Cerebellum (tissue), 4 donors: ENCODE measurements at places on chromosomes 5 and 9. TPM values are rescaled to one million over a fixed set of nuclear protein-coding genes. Genes with fewer than 3 reads are reported as not detected.
A peak's percentile ranks its signal among the peaks of the same experiment; 100 is the strongest.

DNA sequence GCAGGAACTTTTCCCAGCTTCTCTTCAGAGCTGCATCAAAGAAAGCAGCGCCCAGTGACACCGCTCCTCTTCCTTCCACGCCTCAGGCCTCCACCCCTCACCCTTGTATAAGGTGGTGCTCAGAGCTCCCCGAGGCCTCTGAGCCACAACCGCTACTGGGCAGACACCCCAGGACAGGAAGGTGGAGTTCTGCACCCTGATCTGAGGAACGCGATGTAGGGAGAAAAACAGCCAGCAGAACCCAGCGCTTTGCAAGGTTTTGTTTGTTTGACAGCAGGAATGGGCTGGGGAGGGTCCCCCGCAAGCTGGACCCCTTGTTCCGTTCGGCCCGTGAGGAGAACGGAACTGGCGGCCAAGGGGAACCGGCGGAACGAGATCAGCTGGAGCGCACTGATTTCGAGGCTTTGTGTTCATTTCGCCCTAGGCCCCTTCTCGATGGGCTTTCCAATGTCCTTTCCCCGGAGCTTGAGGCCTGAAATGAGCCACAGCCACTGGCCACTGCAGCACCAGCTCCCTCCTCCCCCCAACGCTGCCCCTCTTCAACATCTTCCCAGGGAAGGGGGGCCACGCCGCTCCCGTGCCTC, 4.1 kb downstream of the EDF1 start:
- DNase-seq, result no peak

Gene DRD1
- 1.3 TPM for total RNA-seq

Gene NRARP
- total RNA-seq, result 4.4 TPM

DNA sequence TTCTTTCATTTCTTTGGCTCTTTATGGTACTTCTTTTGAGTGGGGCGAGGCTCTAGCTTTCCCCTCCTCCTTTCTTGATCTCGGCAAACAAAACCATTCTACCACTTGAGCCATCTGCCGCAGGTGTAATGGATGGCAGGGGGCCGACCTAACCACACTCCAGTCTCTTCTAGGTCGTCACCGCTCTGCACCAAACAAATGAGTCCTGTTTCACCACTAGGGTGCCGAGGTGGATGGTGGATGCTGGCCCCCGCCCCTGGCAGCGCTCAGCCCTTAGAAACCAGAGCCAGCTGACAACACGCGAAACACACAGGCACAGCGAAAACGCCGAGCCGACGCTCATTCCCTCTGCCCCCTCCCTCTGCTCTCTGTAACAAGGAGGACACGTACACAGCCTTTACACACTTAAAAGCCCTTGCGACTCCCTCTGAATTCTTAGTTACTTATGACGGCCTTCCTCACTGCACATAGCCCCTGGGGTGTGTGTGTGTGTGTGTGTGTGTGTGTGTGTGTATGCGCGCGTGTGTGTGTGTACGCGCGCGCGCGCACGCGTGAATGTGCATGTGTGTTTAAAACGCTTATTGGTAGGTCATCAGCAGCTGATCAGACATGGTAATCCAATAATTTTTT, 199.4 kb downstream of the MEF2C start:
- DNase-seq, result peak; percentile 89

DNA sequence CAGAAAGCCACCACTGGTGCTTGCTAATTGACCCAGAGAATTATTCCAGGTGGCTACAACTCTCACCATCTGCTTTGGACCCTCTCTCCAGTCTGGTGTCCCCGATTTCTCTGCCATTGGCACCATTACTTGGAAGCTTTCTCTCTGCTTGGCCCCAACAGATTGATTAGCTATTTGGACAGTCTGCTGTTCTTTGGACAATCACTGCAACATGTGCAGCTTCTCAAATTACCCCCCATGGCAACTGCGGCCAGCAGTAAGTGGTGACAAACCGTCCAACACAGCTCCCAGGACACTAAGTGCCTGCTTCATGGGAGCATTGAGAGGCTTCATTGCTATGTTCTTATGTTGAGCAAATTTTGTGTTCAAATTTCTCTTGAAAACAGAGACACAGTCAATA, 309.8 kb downstream of the TAF11L14 start:
- DNase-seq, result peak; percentile 7

DNA sequence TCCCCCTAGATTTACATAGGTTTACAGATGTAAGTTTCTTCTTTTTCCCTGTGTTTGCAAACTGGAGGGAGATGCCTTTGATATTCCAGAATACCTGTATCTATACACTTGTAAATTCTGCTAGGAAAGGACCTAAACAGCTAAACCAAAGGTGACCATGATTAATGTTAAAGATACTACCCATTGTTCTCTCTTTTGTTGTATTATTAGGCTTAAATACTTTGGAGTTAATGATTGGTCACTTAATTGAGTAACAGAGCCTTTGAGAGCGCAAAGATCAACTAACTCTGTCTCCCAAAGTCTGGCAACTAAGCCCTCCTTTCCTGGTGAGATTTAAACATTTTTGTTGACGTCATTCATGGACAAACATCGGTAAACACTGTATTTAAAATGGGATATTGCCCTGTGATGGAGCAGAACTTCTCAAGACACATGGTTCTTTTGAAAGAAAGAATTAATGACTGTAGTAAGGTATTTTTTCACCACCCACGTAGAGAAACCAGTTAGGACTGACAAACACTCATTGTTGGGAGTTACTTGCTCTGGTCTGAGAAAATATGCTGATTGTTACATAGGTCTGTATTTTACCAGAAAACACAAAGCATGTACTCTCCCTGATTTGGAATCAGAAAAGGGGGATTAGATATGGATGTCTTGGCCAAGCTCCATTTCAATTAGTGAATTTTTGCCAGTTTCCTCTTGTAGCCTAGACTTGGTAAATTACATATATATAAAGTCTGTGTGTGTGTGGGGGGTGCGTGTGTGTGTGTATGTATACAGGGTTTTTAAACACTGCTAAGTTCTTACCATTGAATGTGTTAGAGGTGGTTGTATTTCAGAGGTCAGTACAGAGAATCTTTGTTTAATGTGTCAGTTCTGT, 4.6 kb downstream of the VCAN start:
- no peak for DNase-seq

DNA sequence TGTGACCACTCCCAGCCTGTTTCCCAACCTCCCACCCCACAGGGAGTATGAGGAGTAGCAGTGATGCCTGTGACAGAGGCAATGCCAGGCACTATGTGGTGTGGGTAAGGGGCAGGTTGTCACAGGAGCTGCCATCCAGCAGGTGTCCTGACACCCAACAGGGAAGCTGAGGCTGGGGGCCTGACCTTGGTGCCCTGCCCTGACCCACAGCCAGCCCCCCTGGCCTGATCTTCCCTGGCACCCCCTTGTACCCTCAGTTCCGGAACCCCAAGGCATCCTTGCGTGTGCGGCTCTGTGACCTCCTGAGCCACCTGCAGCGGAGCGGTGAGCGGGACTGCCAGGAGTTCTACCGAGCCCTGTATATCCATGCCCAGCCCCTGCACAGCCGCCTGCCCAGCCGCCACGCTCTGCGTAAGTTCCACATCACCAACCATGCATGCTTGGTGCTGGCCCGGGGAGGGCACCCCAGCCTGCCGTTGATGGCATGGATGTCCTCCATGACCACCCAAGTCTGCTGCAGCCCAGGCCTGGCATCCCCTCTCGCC, 14.4 kb downstream of the CARD19 start:
- DNase-seq, result no peak

Gene DBH
- total RNA-seq, result 0.91 TPM

DNA sequence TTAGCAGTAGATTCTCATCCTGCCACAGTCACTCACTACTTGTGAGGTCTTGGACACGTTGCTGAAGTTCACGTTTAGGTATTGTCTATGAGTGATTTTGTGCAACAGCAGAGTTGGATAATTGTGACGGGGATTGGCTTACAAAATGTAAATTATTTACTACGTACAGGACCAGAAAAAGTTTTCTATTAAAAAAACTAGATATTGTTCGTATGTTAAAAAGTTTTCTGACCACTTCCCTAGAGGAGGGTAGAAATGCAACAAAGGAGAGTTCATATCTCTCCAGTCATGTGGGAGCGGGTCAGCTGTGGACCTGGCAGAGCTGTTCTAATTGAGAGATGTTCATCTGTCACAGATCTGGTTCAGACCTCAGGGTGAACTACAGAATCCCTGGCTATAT, 976.1 kb upstream of the NUDT12 start:
- no peak for DNase-seq

- no peak for DNase-seq
Observed at GRCh38 chr9:3735251-3735650, 209.4 kb upstream of the RFX3 start.

GRCh38 chr5:93899026-93899600, 157.7 kb upstream of the POU5F2 start:
- no peak for DNase-seq

DNA sequence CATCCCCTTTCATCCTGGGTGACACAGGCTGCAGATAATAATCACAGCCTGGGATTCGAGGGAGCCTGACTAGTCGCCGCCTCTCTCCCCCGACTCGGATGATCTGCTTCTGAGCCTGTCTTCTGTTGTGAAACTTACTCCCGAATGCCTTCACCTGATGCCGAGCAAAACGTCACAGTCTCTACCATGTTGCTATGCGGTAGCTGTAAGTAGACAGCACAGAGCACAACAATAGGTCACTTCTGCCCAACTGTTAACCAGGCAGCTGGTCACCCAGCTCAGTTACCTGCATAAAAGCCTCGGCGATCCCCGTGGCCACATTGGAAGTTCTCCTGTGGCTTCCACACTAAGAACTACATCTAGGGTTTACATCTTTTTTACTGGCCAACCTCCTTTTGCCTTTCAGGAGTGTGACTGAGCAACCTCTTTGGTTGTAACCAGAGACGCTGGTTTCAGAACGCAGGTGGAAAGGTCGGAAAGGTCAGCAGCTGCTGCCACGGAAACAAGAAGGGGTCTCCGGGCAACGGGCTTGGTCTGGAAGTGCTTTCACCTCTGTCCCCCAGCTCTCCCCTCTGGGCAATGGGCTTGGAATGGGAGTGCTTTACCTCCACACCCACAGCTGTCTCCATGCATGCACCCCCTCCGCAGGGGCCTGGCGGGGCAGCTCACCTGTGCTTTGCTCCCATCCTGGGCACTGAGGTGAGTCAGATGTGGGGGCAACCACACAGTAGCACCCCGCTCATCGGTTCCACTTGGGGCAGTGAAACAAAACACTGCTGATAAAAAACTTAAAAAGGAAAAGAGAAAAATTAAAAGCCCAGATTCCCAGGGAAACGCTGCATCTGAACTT, 7.6 kb upstream of the PPP1R26 start:
- DNase-seq, result no peak

Gene NSUN2
- 42.6 TPM for total RNA-seq

DNA sequence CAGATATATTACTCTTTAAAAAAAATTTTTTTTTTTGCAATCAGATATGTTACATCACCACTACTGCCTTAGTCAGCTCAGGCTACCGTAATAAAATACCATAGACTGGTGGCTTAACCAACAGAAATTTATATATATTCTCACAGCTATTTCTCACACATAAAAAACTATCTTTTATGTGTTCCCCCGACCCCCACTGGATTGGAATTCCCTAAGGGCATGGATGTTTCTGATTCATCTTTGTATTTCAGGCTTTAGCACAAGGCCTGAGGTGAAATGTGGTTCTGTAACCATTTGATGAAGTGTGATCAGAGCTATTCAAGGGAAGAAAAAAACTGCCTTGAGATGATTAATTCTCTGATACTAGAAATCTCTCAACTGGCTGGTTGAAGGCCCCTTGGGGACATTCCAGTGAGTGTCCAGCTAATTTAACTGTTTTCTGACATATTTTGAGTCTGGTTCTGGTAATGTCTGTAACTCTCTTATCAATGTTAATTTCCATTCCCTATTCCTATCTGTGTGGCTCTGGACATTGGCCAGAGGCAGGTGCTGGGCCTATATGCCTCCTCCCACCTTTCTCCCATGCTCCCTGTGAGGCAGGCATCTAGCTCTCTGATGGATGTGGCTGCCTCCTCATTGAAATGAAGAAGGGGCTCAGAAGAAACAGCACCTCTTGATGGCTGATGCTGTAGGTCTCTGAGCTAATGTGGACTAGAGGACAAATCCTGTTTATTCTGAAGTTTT, 2.5 kb downstream of the CD14 start:
- peak; percentile 34 for DNase-seq

- no peak for DNase-seq
Observed at GRCh38 chr9:119697996-119698395, 328.8 kb upstream of the BRINP1 start.

Gene PCA3
- 1.2 TPM for total RNA-seq

DNA sequence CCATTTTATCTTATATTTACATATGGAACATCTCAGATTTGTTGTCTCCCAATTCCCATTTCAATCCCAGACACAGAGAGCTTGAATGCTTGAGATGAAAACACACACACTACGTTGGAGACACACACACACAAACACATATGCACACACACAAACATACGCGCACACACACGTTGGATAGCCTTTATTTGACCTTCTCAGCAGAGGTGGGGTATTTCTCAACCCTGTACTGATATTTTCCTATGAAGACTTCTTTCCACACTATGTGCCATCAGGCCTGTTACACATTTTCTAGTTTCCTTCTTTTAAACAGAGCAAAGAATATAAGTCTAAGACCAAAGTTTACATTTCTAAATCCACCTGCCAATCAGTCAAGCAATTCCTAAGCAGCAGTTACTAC, 291.0 kb downstream of the TAF11L14 start:
- DNase-seq, result no peak

Gene TRPM3
- total RNA-seq, result 49.7 TPM

- DNase-seq, result no peak
Observed at GRCh38 chr9:109624896-109625295, 126.8 kb upstream of the PTPN3 start.

DNA sequence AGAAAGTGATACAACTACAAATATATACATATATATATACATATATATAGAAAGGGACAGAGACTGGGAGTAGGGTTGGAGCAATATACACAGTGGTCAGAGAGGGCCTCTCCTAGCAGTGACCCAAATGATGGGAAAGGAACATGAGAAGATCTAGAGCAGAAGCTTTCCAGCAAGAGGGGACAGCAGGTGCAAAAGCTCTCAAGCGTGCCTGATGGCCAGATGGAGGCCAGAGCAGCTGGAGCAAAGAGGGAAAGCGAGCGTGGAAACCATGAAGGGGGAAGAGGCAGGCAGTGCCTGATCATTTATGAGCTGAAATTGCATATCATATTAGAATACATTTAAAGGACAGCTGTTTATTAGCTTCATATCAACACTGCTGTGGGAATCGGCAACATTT, 7.6 kb upstream of the GRPEL2 start:
- no peak for DNase-seq

DNA sequence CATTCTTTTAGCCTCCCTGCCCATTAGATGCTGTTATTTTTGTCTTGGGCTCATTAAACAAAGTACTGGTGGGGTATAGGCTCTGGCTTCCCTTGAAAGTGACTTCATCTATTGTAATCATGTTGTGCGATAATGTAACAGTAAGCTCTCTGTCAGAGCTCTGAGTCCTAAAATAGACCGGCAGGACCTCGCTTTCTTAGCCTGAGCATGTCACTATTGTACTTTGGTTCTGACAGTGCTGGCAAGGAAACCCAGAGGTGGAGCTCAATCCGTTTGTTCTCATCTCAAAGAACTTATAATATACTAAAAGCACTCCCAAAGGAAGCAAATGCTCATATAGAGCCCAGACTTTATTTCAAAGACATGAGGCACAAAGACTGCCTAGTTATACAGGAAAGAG, 339.1 kb upstream of the CCNH start:
- no peak for DNase-seq

Gene SPINK4
- total RNA-seq, result not detected

- no peak for DNase-seq
Observed at GRCh38 chr5:173451031-173451430, 122.8 kb upstream of the STC2 start.

Gene ROPN1L
- total RNA-seq, result 3.2 TPM
